ENCODE measurements at places on chromosomes 5 and 9.

DNA sequence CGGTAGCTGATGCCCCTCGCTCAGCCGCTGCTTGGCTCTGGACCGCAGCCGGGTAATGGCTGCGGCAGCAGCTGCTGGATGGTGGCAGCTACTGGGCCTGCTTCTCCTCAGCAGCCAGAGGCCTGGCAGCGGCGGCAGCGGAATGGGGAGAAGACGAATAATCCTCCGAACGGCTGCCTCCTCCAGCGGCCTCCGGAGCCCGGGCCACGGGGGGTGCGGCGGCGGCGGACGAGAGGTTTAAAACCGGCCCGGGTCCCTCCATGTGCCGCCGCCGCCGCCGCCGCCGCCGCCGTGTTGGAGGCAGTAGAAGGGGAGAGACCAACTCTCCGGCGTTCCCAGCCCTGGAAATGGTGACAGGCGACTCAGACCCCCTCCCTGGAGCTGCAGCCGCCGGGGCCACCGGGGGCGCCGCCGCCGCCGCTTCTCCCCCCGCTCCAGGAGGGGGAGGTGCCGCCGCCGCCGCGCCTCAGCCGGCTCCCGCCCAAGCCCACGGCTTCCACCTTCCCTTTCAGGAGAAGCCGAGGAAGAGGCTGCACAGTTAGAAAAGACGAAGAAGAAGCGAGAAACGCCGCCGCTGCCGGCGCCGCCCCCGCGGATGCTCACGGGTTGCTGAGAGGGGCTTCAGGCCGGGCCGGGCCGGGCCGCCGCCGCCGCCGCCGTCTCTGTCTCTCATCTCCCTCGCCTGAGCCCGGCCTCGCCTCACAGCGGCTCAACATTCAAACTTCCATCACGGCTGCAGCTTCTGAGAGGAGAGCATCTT is 118.4 kb upstream of the PRSS3 start:
- DNase-seq: no peak

DNA sequence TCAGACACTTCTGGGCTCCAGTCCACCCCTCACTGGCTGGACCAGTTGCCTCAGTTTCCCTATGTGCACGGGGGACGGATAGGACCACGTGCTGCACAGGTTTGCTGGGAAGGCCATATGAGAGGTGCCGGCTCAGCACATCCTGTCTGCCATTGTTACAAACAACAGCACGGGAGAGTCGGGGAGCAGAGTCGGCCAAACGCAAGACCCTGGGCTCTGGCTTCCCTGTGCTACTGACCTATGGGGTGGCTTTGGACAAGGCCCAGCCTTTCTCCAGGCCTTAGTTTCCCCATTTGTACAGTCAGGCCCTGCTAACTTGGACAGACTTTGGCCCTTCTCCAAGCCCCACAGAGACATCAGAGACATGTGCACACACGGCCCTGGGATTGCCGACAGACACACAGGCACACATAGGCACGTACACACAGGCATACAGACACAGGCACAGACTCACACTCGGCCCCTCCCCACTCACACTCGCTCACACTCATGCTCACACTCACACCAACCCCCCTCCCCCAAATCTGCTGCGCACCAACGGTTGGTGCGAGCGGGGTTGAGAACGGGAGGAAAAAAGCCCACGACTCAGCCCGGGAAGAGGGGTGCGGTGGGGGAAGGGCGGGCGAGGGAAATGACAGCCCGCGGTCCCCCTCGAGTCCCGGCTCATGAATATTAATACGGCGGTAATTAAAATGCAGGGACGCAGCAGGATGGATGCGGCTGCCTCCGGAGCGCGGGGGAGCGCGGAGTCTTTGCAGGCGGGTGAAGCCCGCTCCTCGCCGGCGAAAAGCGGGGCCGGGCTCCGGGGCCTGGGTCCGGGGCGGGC is 133.0 kb downstream of the C9orf50 start:
- DNase-seq: no peak

GRCh38 chr9:133775951-133776905 is 38.1 kb upstream of the SARDH start:
- DNase-seq: no peak

- no peak for DNase-seq
These were observed 315.7 kb downstream of the RAB3C start for GRCh38 chr5:58898538-58898937.

DNA sequence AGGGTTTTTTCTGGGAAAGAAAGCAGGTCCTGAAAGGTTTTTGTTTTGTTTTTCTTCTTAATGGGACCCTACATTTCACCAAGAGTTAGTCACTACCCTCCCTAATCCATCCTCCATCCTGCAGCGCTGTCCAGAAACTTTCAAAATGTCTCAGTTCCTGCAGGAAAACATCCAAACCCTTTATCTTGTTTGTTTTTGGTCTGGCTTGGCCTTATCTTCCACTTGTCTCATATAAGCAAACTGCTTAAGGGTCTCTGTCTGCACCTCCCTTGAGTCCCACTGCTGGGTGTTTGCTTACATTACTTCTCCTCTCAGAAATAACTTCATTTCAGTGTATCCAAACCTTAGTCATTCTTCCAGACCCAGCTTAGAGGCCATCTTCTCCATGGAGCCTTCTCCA is 11.0 kb upstream of the TRAF1 start:
- DNase-seq: no peak

- DNase-seq: no peak
These were observed 25.8 kb upstream of the DAP start for GRCh38 chr5:10786835-10787234.

GRCh38 chr5:81398741-81399140 is 4.8 kb upstream of the ACOT12 start:
- no peak for DNase-seq

Data from activated CD4-positive, CD25-positive, alpha-beta regulatory T cell (primary cell).